ENCODE measurements at places on chromosomes 3 and 15.

DNA sequence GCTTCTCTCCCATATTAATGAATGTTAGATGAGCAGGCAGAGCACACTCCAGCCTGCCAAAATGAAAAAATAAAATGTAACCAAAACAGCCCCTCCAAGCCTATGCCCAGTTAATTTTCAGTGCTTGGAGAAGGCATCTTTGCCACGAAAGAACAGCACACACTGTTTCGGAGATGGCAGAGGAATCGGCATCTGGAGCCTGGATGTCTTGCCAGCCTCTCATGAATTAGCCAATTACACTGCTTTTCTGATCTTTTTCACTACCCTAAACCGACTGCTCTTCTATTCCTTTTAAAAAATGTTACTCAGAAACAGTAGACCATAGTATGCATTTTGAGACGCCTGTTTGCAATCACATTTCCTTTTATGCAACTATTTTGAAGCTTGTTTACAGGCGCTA, 249.6 kb downstream of the TLE3 start:
- DNase-seq: no peak

GRCh38 chr3:55641964-55642363, 154.9 kb upstream of the WNT5A start:
- no peak for DNase-seq

DNA sequence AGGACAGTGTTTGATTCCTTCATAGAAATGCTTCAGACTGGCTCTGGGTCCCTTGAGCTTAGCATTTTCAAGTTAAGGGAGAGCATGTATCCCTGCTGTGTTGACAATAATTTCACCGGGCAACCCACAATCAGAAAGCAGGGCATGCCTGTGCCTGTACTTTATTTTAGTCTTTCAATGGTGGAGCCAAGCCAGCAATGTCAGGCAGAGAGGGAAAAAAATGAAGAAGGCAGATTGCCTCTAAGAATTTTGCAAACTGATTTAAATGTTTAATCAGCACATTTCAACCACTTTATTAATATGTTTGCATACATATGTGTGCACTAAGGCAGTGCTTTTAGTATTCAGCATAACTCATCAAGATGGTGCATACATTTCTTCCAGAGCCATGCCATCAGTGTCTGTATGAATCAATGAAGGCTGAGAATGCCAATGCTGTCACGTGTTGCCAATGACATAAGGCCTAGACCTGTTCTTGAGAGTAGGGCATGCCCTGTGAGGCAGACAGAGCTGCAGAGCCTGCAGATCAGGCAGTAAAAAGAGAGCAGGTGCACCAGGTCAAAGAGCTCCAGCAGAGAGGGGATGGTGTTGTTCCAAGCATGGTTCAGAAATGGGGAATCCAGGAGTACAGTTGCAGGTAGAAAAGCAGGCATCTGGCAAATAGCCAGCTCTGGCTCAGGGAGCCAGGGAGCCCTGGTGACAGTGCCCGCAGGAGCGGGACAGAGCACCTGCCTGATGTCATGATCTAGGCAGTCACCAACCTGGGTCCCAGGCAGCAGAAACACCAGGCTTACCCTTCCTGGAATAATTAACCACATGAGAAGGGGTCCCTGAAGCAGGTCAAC, 508.5 kb downstream of the GABRG3 start:
- peak; percentile 88 for DNase-seq

DNA sequence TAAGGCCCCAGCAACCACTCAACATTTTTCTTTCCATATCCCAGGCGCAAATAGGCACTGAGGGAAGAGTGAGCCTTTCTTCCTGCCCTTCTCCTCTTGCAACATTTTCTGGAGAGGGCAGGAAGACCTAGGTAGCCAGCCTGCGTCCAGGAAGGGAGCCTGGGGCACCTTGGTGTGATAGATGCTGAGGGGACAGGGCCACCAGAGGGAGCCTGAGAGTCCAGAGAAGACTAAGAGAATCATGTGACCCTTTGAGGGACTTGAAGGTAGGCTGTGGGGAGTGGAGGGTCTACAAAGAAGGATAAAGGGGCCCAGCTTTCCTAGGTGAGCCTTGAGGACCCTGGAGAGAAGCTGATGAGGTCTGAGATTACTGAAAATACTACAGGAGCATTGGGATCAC, 346.6 kb downstream of the CNTN6 start:
- no peak for DNase-seq

- DNase-seq: peak; percentile 39
These were observed 518.6 kb downstream of the GBE1 start for GRCh38 chr3:81242871-81243270.

DNA sequence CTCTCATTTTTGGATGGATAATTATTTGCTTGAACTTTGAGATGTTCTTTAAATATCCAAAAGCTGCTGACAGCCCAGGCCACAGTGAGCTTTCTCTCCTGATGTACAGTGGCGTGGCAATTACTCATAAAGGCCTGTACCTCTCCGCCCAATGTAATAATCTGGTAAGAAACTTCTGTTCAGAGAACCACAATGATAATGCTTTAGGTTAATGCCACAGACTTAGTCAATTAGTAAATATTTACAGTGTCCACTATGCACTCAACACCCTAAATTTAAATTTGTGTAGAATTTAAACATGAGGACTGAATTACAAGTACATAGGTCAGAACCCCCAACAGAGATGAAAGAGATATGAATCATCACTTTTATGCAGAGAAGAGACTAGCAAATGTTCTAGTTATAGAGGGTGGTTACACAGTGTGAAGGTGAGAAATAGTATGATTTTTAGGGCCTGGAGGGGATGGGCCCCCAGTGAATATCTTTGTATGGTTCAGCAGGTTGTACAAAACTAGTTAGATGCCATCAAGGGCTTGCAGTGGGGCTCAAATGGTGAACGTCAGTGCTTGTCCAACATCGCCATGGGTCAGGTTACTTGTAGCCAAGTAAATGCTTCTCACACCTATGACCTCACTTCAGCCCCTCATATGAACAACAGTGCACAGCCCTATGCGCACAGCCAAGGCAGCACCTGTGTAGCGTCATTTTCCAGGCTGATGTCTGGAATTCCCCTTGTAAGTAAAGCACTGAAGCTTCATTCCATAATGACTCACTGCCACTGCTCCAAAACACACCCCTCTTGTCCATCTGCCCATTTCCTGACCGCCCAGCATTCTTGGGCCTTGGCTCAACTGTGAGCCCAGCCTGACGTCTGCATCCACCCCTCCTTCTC, 13.3 kb downstream of the ABHD2 start:
- DNase-seq: no peak

DNA sequence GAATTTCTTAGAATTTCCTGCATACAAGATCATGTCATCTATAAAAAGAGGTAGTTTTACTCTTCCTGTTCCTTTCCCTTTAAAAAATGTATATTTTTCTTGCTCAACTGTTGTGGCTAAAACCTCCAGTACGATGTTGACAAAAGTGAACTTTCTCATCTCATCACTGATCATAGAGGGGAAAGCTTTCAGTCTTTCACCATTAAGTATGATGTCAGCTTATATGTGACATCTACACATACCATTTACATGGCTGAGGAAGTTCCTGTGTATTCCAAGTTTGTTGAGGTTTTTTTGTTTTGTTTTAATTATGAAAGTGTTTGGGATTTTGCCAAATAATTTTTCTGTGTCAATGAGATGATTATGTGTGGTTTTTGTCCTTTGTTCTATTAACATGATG, 173.6 kb downstream of the PLD1 start:
- no peak for DNase-seq

DNA sequence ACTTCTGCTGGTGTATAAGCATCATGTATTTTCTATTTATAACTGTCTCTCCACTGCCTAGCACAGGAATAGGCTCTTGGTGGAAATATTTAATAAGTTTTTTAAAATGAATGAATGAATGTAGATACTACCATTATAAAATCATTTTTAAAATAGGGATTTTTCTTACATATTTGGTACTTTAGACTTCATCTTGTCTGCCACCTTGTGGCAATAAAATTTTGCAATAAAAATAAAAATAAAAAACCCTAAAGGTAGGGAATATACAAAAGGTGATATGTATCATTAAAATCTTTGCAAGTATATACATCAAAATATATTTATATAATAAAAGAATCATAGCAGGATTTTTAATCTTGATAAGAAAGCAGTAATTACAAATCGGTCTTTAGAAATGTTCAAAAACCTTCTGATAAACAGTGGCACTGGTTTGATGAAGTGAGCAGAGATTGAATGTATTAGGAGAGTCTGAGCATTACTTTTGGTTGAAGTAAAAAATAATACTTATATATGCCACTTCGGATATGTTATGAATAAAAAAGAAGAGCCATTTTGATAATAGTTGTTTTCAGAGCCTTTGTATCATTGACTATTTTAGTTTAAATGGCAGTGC, 95.2 kb downstream of the SPATA16 start:
- no peak for DNase-seq

- no peak for DNase-seq
These were observed 386.3 kb upstream of the NR2F2 start for GRCh38 chr15:95944193-95944592.

GRCh38 chr3:169822983-169823382, 10.3 kb upstream of the LRRC34 start:
- DNase-seq: no peak

DNA sequence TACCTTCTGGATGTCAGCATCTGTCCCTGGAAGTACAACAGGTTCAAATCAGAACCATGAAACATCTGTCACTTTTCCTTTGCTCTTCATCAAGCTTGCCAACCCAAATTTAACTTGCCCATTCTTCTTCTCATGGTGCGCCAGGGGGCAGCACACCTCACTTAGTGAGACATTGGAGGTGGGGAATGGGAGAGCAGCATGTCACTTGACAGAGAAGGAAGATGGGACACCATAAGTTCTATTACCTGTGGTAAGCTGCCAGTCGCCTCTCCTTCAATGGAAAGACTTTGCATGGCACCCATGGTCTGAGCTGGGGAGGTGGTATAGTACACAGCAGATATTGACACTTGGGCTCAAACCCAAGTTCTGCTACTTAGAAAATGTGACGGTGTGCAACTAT, 2.9 kb downstream of the SCN5A start:
- no peak for DNase-seq

- DNase-seq: peak; percentile 35
These were observed 93.0 kb downstream of the HHLA2 start for GRCh38 chr3:108389372-108389771.

GRCh38 chr3:6799264-6799915, 61.5 kb upstream of the GRM7 start:
- no peak for DNase-seq

DNA sequence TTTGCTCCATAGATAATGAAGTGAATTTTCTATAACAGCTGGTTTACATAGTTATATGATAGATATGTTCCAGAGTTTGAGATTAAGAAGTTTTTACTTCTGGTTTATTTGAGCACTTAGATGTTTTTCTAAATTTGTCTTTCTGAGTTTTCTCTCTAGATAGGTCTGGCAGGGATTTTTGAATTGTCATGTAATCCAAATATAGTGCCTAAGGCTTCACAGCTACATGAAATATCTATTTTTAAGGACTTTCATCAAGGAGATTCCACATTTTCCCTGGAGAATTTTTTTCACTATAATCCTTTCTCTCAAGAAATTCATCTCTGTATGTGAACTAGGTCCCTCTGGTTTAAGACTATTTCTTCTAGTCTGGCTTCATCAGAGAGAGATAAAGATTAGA, 12.0 kb downstream of the PPM1L start:
- no peak for DNase-seq

- peak; percentile 7 for DNase-seq
These were observed 20.2 kb upstream of the CCDC66 start for GRCh38 chr3:56536735-56537134.

GRCh38 chr3:187621881-187622280, 48.3 kb downstream of the SST start:
- no peak for DNase-seq

Measured in NCI-H2081 (cell line).